ENCODE measurements at places on chromosomes 16 and 17. TPM values are rescaled to one million over a fixed set of nuclear protein-coding genes. Genes with fewer than 3 reads are reported as not detected.

- no peak for DNase-seq
Measured at GRCh38 chr17:42133461-42134041, 10.9 kb downstream of the HSPB9 start.

DNA sequence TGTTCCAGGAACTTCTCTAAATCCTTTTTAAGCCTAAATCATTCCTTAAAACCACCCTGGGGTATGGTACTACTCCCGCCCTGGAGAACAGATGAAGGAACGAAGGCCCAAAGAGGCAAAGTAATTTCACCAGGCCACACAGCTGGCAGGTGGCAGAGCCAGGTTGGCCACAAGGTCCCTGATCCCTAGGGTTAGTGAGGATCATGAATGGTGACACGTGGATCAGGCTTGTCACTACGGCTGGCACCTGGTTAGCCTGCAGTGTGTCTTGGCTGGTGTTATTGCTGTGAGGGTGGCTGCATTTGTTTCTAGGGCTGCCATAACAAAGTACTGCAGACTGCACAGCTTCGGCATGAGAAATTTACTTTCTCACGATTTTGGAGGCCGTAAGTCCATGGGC, 26.0 kb upstream of the ZNF423 start:
- DNase-seq: no peak

Gene ZG16B
- total RNA-seq: not detected

GRCh38 chr16:188674-189073, 8.4 kb downstream of the HBQ1 start:
- DNase-seq: no peak

Gene SERPINF2
- total RNA-seq: not detected
